ENCODE measurements at places on chromosomes 16 and 17.

- DNase-seq: peak; percentile 73
Measured at GRCh38 chr16:57863434-57864160, 61.3 kb upstream of the KIFC3 start.

DNA sequence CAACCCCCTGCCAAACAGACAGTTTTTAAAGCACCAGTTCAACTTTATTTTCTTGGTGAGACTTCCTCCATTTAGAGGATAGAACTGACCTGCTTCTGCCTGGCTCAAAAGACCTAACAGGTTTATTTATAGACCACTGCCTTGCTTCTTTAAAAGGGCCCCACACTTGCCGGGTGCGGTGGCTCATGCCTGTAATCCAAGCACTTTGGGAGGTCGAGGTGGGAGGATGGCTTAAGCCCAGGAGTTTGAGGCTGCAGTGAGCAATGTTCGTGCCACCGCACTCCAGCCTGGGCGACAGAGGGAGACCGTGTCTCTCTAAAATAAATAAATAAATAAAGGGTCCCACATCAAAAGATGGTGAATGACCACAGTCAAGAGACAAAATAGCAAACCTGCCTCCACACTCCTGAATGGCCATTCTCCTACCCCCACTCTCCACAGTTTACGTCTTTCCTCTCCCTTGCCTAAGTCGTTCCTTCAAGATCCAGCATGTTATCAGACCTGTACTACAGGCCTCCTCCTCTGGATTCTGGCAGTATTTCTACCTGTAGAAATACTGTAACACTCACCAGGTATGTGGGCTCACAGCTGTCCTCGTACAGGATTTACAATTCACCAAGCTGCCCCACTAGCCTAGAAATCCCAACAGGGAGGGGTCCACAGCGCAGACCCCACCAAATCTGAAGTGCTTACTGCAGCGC is 95.6 kb downstream of the SMG6 start:
- no peak for DNase-seq

GRCh38 chr17:58281511-58282011 is 826 bp upstream of the MPO start:
- no peak for DNase-seq

DNA sequence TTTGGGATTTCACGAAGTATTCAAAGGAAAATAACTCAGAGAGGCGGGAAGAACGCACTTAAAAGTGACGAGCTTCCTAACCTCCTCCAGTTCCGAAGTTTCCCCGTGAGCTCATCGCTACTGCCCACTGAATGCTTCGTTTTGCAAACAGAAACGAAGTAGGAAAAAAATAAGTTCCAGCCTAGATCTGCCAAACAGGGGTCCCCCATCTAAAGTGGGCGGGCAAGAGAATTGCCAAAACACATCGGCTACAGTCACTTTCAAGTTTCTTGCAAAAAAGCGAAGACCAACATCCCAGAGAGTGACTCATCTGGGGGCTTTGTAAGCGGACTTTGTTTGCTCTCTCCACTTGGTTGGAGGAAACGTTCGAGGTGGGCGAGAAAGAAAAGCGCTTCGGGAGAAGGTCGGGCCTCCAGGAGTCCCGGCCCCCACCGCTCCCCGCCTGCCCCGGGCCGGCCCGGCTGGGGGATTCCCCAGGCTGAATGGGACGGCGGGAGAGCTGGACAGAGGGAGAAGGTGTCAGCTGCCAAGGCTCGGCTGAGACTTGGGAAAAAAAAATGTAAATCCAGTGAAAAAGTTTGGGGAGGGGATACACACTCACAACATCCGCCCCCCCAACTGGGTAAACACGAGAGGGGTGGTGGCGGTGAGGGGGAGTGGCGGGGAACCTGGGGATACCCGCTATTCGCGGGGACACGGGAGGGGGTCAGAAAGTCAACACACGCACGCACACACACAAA is 1.0 kb downstream of the VEZF1 start:
- no peak for DNase-seq

DNA sequence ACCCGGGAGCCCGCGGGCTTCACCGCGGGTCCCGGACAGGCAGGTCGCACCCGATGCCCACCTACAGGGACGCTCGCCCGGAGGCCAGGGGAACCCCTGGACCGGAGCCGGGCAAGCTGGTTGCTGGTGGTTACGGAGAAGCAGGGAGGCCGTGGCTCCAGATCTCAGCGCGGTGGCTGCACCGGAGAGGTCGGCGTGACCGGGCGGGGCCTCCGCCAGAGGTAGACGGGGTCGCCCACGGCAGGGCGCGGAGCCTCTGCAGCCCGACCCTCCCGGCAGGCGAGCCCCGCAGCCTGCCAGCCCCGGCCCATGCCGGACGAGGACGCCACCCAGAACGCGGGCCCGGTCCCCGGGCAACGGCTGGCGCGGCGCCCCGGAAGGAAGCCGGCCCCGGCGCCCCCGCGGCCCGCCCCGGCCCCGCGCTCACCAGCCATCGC is 341 bp downstream of the PCYT2 start:
- DNase-seq: no peak

- no peak for DNase-seq
Measured at GRCh38 chr16:2210009-2210332, 692 bp downstream of the BRICD5 start.

GRCh38 chr17:60901242-60901641 is 223.6 kb downstream of the BCAS3 start:
- DNase-seq: no peak

GRCh38 chr17:81480140-81481072 is 32.2 kb downstream of the ACTG1 start:
- peak; percentile 64 for DNase-seq

DNA sequence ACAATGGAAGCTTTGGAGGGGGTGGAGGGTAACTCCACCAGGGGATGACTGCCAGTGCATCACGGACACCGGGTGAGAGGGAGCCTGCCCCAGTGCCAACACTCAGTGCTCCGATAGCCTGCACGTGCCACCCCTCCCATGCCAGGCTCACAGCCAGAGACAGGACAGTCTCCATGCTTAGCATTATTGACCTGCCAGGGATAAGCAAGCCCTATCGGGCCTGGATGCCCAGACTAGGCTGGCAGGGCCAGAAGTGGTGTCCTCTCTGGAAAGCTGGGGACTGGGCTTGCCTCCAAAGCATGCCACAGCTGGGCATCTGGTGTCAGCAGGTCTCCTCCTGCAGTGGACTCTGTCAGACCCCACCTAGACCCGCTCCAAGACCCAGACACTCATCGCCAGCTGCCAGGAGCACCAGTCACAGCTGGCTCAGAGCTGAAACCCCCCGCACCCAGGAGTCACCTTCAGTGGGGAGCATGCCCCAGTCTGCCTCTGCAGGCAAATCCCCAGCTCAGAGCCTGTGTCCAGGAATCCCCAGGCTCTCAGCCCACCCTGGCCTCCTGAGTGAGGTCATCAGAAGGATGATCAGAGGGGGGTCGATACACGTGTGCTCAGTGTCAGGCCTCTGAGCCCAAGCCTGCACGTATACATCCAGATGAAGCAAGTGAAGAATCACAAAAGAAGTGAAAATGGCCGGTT is 1.8 kb upstream of the RHBDF1 start:
- no peak for DNase-seq

DNA sequence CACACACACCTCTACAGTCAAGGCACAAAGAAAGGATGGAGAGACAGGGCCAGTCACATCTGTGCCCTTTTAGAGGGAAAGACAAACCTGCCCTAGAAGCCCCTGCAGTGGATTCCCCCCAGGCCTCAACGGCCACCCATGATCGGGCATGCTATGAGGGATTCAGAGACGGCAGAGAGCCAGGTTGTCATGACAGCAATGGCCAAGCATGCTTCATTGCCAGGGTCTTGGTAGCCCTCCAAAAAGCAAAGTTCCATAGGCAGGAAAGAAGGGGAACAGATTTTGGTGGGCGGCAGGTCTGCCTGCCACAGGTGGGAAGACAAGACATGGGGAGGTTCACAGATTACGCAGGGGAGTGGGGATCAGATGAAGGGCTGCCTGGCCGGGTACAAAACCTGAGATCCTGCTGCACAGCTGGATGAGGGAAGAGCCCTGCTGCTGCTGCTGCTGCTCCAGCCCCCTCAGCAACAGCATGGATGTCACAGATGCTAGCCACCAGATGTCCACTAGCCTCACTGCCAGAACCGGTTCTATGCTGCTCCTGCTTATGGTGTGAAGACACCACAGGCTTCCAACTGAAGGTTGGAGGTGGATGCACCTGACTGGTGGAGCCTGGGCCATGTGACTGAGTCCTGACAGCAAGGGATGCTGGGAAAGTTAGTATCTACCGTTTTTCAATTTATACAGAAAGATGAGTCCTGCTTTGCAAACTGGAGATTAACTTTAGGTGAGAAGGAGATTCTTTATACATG is 17.8 kb downstream of the ACTG1 start:
- no peak for DNase-seq

DNA sequence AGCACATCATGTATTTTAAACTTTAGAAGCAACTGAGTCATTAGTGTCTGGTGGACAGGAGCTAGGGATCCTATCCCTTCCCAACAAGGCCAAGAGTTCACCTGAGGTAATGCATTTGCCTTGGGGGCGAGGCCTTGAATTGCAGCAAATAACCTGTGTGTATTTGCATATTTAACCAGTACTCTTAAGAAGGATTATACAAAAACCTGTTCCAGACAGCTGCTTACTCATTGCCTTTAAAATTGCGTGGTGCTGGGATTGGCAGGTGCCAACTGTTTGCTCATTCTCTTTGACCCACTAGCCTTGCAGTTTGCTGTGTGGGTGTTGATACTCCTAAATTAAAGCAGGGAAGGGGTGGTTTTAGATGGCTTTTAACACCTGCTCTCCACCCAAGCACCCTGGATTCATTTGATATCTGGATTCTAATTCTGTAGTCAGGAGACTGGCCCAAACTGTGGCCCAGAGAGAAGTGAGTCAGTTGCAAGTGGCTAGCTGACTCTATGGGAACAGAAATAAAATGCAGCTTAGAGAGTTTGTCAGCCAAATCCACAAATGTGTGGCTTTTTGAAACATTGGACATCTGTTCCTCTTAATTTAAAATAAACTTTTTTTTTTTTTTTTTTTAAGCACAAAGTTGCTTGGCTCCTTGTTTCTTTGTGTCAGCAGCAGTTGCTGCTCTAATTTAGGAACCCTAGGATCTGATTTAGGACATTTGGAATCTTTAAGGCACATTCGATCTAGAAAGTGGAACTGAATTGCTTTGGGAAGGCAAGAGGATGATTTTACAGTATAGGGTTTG is 46.9 kb downstream of the TUBD1 start:
- no peak for DNase-seq

GRCh38 chr16:51002881-51003490 is 148.1 kb downstream of the SALL1 start:
- DNase-seq: no peak

- no peak for DNase-seq
Measured at GRCh38 chr17:41048441-41048840, 1.3 kb upstream of the KRTAP2-1 start.
